Hematopoietic multipotent progenitor cell treated with erythropoietin and hydrocortisone succinate and interleukin-3 and kit ligand, for 15 days (in vitro differentiated cells): ENCODE measurements at places on chromosomes 16 and 17.

DNA sequence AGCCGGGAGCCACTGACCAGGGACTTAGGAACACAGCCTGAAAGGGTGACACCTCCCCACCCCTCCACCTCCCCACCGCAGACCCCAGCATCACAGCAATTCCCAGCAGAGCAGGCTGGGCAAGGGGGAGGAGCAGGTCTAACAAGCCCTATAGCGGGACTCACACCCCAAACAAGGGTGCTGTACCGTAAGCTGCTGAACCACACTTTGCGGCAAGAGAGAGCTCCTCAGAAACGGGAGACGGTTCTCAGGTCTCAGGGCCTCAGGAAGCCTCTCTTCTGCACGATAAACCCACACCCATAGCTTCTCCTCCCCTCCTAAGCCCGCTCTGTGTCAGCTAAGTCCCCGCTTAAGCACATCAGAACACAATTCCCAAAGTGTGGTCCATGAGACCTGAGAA, 11.7 kb upstream of the COTL1 start:
- no peak for DNase-seq

GRCh38 chr16:10971560-10971961, 27.2 kb downstream of the CLEC16A start:
- peak; percentile 83 for DNase-seq

DNA sequence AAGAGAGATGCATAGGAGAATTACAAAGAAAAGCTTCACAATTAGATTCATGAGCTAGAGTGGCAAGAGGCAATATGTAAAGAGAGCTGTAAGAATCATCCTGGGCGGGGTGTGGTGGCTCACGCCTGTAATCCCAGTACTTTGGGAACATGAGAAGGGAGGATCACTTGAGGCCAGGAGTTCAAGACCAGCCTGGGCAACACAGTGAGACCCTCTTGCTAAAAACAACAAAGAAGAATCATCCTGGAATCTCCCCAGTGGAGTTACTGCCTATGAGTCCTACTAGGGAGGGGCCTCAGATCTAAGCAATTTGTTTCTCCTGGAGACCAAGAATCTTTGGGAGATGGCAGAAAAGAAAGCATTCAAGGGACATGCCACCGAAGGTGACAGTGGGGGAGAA, 119.1 kb downstream of the HIC1 start:
- DNase-seq, result no peak

- no peak for DNase-seq
Observed at GRCh38 chr16:22692916-22693637, 120.9 kb upstream of the HS3ST2 start.

- no peak for DNase-seq
Observed at GRCh38 chr17:14771543-14771942, 470.7 kb downstream of the HS3ST3B1 start.

DNA sequence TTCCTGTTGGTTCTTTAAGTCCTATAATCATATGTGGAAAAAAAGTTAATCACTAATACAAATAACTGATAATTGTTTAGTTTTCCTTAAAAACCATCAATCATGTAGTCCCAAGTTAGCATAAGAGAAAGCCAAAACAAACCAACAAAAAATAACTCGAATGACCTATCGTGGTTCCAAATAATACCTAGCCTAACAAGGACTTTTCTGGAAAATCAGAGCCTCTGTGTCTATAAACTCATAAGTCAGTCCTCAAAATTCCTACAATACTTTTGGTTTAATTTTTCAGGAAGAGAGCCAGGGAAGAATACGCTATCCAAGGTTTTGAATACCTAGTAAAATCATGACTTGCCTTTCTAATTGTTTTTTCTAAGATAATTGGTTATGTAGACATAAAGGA, 975.3 kb upstream of the SOX9 start:
- no peak for DNase-seq

GRCh38 chr17:17503566-17504130, 7.5 kb upstream of the RASD1 start:
- DNase-seq, result no peak

DNA sequence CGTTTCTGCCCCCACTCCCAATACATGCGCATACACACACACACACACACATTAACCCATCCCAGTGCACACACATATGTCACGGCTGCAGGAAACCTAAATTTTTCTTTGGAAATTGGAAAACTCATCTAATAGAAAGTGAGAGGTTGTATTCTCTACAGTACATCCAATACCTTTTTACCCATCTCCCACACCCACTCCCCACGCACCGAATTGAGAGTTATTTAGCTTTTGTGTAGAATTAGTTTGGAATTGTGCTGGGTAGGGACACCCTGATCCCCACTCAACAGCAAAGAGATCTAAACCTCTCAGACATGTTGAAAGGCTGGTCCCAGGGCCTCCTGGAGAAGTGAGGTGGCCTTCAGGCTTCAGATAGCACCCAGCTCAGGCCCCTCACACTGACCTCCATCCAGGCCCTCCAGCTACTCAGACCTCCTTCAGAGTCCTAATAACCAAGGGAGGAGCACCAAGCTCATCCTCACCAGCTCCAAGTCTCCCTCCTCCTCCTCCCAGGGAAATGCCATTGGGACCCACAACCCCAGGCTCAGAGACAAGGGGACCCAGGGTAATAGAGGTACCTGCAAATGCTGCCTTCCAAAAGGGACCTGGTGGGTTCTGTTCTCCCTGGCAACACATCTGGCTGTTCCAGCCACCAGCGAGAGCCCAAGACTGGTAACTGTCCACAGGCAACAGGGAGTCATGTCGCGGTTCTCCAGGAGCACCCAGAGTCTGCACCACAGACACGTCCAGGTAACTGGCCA, 955 bp downstream of the HOXB13 start:
- DNase-seq, result no peak

GRCh38 chr16:84726079-84726668, 26.4 kb downstream of the USP10 start:
- peak; percentile 87 for DNase-seq

GRCh38 chr17:75844530-75845057, 390 bp upstream of the UNC13D start:
- DNase-seq, result peak; percentile 59

DNA sequence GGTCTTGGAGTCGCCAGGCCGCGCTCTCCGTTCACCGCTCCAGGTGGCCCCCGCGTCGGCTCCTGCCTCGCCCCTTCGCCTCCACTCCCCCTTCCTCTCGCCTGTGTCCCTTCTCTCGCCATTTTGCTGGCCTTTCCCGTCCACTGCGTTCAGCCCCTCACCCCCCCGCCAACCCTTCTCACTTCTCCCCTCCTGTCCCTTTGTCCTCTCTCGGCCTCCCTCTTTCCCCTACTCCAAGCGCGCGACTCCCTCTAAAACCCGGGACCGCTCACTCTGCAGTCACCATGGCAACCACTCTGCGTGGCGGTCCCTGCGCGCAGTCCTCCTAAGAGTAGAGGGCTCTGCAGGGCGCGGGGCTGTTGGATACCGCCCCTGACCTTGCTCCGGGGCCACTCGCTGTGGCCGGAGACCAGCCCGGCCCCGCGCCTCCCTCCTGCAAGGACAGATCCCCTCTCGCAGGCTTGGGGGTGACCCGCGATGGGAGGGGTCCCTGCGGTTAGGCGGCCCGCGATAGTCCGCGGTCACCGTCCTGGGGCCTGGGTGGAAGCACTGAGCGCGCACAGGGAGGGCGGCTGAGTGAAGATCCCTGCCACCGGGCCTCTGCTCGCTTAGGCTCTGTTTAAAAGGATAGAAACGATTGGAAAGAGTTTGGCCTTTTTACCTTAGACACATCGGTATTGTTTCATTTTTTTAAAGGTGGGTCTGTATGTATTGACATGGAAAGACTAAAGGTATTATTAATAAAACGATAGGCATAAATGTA, 454 bp downstream of the CCDC40 start:
- DNase-seq, result no peak

GRCh38 chr17:83156408-83156807, 77.0 kb downstream of the METRNL start:
- DNase-seq, result no peak

GRCh38 chr17:65554553-65555223, 6.8 kb downstream of the AXIN2 start:
- no peak for DNase-seq

DNA sequence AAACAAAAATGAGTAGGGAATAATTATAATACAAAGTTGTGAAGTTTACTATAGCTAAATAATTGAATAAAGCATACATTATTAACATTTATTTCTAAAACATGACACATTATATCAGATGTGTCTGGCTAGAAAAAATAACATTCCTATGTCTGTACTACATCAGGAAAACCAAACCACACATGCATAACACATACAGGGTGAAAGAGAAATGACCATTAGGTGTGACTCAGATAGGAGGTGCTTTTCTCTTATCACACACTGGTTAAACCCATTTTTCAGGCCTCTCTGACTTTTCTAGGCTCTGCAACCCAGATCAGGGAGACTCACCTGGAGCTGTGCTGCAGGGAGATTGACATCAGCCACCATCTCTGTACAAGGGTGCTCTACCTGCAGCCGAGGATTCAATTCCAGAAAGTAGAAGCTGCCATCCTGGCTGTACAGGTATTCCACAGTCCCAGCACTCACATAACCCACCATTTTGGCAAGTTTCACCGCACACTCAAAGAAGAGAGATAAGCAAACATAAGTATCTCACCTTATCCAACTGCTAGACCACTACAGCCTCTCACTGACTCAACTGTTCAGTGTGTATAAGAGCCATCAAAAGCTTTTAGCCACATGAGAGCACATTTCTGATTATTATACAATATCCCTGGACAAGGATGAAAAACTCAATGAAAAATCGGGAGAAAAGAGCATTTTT, 116.6 kb upstream of the C17orf78 start:
- DNase-seq, result no peak

DNA sequence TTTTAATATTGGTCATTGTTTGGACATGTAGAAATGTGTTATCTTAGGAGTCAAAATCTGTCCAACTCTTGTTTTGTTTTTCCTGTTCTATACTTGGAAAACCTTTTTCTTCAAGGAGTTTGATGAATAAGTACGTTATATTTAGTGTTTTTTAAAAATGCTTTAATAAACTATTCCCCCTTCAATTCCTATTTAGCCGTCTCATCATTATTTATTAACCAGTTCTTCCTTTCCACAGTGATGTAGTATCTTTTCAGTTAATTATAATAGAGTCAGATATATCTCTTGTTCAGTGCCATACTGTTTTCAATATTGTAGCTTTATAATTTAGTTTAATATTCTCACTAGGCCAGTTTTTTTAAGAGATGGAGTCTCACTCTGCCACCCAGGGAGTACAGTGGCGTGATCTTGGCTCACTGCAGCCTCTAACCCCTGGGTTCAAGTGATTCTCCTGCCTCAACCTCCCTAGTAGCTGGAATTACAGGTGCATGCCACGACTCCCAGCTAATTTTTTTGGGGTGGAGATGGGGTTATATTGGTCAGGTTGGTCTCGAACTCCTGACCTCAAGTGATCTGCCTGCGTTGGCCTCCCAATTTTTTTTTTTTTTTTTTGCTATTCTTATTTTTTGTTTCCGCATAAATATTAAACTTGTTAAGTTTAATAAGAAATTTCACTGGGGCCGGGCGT, 72.9 kb downstream of the KPNA2 start:
- no peak for DNase-seq

- peak; percentile 54 for DNase-seq
Observed at GRCh38 chr17:76383546-76384221, 725 bp upstream of the SPHK1 start.

DNA sequence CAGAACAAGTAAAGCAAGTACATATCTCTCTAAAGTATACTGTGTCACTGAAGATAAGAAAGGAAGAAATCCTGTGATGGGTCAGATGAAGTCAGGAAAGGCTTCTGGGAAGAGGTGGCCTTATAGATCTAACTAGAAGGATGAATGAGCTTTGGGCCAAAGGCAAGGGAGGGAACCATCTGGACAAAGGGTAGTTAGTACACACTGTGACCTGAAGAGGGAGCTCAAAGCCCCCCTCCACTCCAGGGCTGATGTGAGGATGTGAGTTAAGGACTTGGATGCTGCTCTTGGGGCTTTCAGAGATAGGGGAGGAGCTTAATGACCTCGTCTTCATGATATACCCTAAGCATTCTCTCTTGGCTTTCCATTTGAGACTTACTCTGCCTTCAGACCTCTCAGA, 185.3 kb upstream of the CACNG3 start:
- DNase-seq, result peak; percentile 40

DNA sequence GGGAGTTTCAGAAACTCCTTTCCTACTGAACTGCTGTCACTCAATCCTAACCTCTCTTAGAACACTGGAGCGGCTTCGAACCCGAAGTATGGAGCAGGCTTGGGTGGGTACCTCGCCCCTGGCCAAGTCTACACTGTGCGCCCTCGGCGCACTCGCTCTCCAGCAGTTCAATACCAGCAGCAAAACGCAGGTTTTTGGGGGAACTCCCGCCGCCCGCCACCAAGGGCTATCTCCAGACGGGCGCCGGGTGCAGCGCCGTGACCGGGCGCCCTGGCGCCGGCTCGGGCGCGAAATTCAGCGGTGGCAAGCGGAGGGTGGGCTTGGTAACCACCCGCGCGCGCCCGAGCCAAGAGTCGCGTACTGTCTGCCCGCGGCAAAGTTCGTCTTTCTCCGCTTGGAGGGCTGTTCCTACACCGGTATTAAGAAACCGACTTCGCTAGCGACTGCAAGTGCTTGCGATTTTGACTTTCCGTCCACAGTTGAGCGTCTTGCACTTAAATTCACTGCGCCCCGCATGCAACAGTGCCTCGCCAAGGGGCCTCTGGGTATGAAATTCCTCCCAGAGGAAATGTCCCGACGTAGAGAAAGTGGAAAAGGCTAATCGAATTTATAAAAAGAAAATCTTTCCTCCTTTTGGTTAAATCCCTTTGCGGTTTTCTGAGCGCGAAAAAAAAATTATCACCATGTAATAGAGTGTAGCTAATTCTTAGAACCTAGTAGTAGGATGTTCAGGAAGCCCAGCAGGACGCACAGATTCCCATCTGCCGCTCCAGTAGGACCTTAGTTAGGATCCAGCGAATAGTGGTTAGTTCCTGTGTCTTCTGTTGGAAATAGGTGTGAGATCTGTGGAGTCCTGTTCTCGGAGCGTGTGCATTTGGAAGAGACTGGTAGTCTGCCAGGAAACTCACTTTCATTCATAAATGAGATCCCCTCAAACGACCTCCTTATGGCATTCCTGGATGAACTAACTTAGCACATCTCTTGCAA, 5.0 kb upstream of the SALL1 start:
- DNase-seq, result no peak

DNA sequence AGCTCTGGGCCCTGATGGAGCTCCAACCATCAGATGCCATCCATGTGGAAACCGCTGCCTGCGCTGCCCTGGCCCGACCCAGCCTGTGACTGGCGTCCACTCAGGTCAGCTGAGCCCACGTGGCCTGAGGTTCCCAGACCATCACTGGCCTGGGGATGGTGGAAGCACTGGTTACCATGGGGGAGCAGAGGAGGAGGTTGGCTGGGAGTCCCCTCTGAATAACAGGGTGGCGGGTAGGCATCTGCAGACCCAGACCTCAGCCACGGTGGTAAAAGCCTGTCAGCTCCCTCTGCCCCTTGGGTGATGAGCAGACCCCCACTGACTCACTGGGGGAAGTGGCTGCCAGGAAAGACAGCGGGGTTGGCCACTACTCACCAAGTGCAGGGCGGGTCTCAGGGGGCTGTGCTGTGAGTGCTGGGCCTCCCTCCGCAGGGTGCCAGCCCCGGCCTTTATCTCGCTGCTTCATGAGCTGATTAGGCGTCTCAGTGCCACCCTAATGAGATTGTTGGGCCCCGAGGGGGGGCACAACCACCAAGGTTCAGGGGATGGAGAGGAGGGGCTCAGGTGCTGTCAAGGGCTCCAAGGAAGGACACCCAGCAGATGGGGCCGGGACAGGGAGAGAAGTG, at the start of gene PDE6G:
Gene PDE6G (minus strand): TSS at position 425 of the 626 bp plus-strand sequence. CDS start 3,237 bp downstream, outside the sequence.
- DNase-seq, result no peak
